Gastrocnemius medialis (tissue), 4 donors: ENCODE measurements at places on chromosomes 13 and 19. TPM values are rescaled to one million over a fixed set of nuclear protein-coding genes. Genes with fewer than 3 reads are reported as not detected.

DNA sequence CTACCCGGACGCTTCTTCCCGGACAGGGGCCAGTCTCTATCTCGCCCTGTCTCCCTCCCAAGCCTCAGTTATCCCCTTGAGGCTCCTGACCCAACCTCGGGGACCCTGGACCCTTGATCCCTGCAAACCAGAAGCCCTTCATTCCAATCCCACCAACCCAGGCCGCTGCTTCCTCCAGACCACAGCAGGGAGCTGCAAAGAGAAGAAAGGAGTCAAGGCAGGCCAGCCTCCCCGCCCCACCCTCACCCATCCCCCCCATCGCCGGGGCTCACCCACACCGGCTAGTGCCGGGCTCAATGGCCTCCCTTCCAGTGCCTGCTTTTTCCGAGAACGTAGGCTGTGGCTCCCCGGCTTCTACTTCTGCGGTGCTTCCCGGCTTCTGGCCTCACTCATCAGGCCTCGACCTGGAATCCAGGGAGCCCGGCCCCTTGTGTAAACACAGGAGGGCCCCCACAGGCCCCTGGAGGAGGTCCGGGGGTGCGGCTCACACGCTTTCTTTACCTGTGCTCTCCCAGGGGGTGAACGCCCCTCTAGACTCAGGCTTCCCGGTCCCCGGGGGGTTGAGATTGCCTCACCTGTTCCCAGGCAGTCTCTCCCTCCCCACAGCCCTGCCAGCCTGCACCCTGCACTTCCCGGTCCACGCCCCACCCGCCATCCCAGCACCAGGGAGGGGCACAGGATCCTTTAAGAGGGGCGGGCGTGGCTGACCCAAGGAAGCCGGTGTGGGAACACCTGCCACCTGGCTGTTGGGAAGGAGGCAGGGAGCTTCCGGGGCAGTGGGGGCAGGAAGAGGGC lies at the start of gene FAM83E:
Gene FAM83E (minus strand): TSS at position 641 of the 795 bp plus-strand sequence. CDS start 1,704 bp downstream, outside the sequence.
- H3K36me3 ChIP-seq: peaks cover 29% of the 10 kb centered on the region
- H3K4me1 ChIP-seq: peaks cover 47% of the 10 kb centered on the region
- DNase-seq: no peak
- no peaks in the 10 kb centered on the region for H3K27me3 ChIP-seq

Gene PDX1
- not detected for total RNA-seq

- H3K4me3 ChIP-seq: no peak overlapping the region
- no peaks in the 10 kb centered on the region for H3K27me3 ChIP-seq
- H3K27ac ChIP-seq: no peak overlapping the region
- no peaks in the 10 kb centered on the region for H3K36me3 ChIP-seq
- H3K4me1 ChIP-seq: peaks cover 16% of the 10 kb centered on the region
These were observed 4.0 kb downstream of the CEBPA start for GRCh38 chr19:33298146-33298911.

GRCh38 chr13:21894091-21894490 lies 223.2 kb downstream of the FGF9 start:
- no peak for DNase-seq
- H3K4me1 ChIP-seq: no peaks in the 10 kb centered on the region
- no peaks in the 10 kb centered on the region for H3K27me3 ChIP-seq
- no peak overlapping the region for H3K4me3 ChIP-seq

DNA sequence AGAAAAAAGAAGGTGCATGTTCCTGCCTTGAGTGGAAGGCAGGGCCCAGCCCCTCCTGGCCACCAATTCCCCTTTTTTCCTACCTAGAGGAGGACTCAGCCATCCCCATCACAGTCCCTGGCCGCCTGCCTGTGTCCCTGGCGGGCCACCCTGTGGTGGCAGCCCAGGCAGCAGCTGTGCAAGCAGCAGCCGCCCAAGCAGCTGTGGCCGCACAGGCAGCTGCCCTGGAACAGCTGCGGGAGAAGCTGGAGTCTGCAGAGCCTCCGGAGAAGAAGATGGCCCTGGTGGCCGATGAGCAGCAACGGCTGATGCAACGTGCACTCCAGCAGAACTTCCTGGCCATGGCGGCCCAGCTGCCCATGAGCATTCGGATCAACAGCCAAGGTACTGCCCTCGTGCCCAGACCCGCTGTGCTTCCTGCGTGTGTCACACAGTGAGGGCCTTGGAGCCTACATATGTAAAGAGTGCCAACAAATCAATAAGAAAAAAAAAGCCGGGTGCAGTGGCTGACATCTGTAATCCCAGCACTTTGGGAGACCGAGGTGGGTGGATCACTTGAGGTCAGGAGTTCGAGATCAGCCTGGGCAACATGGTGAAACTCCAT lies 17.6 kb upstream of the WDR18 start:
- H3K27me3 ChIP-seq: no peaks in the 10 kb centered on the region
- H3K36me3 ChIP-seq: peaks cover 2% of the 10 kb centered on the region
- DNase-seq: no peak
- H3K4me1 ChIP-seq: no peaks in the 10 kb centered on the region

DNA sequence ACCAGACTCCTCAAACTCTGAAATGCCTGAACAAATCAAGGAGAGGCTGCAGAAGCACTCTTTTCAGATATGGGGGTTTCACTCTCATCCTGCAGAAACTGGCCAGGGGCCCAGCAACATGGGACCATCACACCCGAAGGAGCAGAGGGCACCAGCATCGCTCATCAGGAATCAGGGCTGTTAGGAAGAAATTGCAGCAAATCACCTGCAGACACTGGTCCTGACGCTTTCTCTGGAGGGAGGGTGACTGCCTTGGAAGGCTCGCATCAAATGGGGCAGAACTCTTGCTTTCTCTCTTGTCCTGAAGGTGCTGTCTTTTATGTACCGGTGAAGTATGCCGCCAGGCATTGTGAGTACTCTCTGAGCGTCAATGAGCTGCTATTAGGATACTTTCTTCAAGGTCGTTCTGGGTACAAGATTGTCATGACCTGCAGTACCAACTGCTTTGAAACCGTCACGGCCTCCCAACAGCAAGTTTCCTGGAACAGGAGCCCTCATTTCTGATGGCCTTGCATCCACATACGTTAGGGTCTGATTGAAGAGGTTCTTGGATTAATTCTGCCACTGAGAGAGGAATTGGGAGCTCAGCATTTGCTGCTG lies 155.7 kb upstream of the SOX1 start:
- H3K4me1 ChIP-seq: no peaks in the 10 kb centered on the region
- H3K36me3 ChIP-seq: no peaks in the 10 kb centered on the region
- DNase-seq: no peak

Gene URI1
- total RNA-seq: 37.4 TPM

- DNase-seq: no peak
- no peaks in the 10 kb centered on the region for H3K27me3 ChIP-seq
- H3K27ac ChIP-seq: no peak overlapping the region
- no peak overlapping the region for H3K4me3 ChIP-seq
These were observed 19.0 kb upstream of the PCDH17 start for GRCh38 chr13:57612568-57612967.

Gene ITGBL1
- total RNA-seq: 4.4 TPM

DNA sequence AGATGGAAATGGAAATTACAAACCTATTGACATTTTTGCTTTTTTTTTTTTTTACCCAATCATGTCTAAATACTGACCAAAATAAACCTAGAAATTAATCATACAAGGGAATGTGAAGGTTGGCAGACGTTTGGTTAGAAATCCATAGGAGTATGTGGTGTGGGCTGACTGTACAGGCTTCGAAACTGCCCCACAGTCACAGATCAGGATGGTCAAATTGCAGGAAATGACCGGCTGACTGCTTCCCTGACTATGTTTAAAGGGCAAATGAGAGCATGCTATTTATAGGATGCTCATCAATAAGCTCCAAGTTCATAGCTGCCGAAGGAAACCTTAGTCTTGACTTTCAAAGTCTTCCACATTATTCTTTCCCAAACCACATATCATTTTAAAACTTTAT lies 118.4 kb downstream of the COG6 start:
- no peaks in the 10 kb centered on the region for H3K36me3 ChIP-seq
- no peaks in the 10 kb centered on the region for H3K4me1 ChIP-seq
- DNase-seq: no peak
- no peak overlapping the region for H3K4me3 ChIP-seq

Gene SLC15A1
- total RNA-seq: not detected

DNA sequence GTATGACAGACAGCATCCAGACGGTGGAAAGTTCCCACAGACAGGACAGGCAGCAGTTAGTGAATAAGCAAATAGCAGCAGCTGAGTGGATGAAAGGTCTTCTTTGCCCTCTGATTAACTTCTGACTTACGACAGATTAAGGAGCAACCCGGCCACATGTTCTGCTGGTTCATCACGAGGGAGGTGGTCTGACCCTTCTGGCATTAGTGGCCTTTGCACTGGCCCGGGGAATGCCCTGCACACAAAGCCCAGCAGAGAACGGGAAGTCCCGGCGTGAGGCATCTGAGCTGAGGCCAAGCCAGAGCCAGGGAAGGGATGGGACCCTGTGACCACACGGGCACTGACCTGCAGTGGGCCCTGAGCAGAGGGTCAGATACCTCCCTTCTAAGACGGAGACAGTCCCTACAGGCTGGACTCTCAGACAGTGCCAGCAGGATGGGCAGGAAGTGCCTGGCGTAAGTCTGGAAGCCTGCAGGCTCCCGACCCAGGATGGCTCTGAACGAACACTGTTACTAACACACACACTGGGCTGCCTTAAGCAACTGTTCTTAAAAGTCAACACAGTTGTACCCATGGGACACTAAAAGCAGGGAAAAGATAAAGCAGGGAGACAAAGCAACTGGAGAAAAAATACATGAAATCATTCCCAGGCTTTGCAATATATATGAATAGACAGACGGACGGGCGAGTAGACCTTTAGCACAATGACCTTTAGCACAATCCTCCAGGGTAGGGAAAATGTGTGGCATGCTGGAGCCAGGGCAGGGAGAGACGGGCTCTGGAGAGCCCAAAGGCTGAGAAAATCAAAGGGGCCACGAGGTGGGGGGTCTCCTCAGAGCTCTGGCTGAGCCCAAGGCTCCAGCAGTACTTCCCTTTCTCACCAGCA lies 6.3 kb downstream of the C19orf12 start:
- peak overlapping the region; percentile 94 for H3K27ac ChIP-seq
- peaks cover 27% of the 10 kb centered on the region for H3K36me3 ChIP-seq
- DNase-seq: no peak
- peaks cover 45% of the 10 kb centered on the region for H3K4me1 ChIP-seq
- H3K27me3 ChIP-seq: no peaks in the 10 kb centered on the region

- H3K4me3 ChIP-seq: no peak overlapping the region
- H3K27ac ChIP-seq: peak overlapping the region; percentile 47
- H3K4me1 ChIP-seq: no peaks in the 10 kb centered on the region
- DNase-seq: no peak
These were observed 33.2 kb upstream of the MEDAG start for GRCh38 chr13:30872685-30873461.

DNA sequence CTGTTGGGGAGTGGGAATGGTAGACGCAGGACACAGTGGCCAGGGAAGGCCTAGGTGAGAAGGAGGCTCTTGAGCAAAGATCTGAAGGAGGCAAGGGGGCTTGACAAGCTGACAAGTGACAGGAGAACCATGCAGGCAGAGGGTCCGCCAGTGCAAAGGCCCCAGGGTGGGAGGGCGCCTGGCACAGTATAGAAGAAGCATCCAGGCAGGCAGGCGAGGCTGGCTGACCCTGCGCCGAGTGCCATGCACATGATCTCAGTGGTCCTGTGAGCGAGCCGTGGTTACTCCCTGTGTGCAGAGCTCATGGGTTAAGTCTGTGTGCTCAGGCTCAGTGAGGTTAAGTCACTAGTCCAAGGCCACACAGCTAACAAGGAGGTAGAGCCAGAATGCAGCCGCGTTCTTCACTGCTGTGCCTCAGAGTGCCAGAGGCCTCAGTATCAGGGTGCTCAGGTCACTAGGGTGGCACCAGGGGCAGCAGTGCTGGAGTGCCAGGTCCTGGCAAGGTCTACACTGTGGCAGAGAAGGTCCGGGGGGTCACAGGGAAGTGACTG lies 15.2 kb downstream of the CNFN start:
- no peaks in the 10 kb centered on the region for H3K27me3 ChIP-seq
- no peak for DNase-seq
- H3K36me3 ChIP-seq: no peaks in the 10 kb centered on the region
- H3K4me3 ChIP-seq: no peak overlapping the region
- no peaks in the 10 kb centered on the region for H3K4me1 ChIP-seq

DNA sequence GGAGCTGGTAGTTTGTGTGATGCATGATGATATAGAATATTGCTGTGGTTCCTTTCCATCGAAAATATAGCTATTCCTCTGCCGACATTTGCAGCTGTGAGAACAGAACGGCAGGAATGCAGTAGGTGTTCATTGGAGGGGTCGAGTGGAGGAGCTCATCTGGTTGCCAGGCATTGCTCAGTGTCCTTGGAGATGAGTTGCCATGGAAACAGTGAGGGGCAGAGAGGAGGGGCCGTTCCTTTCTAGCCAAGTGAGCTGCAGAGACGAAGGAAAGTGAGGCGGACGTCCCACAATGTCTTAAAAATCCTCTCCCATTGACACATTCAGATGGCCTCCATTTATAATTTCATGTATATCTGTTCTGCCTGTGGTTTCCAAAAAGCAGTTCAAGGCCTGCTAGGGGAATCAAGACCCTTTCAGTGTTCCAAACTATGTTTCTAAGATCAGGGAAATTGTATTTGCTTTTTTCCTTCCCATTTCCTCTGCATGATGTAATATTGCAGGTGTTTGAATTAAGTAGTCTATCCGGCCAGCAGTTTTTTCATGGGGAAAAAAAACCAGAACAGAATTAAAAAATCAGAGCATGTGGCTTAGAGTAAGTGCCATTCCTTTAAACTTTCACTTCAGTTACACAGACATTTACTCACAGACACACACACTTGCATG lies 41.2 kb upstream of the ZNF835 start:
- DNase-seq: no peak
- no peak overlapping the region for H3K4me3 ChIP-seq
- no peaks in the 10 kb centered on the region for H3K4me1 ChIP-seq
- no peak overlapping the region for H3K27ac ChIP-seq
- H3K27me3 ChIP-seq: no peaks in the 10 kb centered on the region

Gene TMEM86B
- total RNA-seq: 2.3 TPM

GRCh38 chr13:94716016-94716415 lies 3.7 kb upstream of the SOX21 start:
- H3K36me3 ChIP-seq: no peaks in the 10 kb centered on the region
- peaks cover 2% of the 10 kb centered on the region for H3K4me1 ChIP-seq
- no peak for DNase-seq
- no peak overlapping the region for H3K4me3 ChIP-seq
- no peak overlapping the region for H3K27ac ChIP-seq

DNA sequence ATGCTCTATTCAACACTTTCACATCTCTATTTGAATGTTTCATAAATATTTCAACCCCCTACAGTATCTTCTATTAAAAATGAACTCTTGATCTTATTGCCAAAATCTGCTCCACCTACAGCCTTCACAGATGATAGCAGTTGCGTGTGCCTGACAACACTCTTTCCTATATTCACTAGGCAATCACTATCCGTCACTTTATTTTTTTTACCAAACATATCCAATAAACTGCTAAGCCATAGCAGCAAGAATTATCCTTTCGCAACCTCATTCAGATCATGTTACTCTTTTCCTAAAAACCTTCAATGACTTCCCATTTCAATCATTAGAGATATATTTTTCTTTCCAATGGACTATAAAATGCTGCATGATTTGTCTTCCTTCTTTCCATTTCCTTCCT lies 629.8 kb upstream of the PCDH9 start:
- DNase-seq: no peak
- no peaks in the 10 kb centered on the region for H3K27me3 ChIP-seq
- no peak overlapping the region for H3K27ac ChIP-seq
- no peaks in the 10 kb centered on the region for H3K36me3 ChIP-seq
- no peaks in the 10 kb centered on the region for H3K4me1 ChIP-seq
- no peak overlapping the region for H3K4me3 ChIP-seq
